ENCODE measurements at places on chromosomes 2 and 18.

DNA sequence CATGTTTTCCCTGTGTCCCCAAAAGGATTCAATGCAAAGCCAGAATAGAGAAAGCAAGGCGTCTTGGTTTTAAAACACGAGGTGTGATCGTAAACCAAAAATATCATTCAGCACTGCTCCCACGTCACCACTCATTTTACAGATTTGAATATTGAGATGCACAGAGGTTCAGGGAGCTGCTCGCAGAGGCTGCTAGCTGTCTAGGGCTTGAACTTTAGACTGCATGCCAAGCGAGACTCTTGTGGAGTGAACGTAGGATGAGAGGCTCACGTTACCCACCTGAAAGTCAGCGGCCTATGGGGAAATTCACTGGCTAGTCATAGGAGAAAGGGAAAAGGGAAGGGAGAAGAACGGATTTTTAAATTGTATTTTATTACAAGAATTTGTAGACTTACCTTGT lies 130.1 kb downstream of the MBP start:
- no peak for DNase-seq

DNA sequence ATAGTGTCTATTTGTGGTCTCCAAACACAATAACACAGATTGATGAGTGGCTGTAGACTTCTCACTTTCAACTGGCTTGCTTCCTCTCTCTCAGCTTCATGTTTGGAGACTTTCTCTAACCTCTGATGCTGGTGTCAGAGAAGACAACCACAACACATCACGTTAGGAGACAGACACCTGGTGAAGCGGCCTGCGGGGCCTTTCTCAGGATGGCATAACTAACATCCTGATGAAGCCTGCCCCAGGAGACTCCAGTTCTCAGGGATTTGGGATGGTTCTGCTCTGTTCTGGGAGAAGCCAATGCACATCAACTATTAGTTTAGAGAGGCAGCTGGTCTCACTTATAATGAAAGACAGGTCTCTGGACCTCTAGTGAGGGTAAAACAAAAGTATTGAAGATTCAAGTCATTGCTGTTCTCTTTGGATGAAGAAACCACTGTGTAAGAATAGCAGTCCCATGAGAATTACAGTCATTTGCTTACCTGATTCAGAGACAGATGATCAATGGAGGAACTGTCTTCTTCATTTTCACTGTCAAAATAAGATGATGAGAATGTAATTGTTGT lies 2.0 kb downstream of the IL1A start:
- peak; percentile 48 for DNase-seq

- no peak for DNase-seq
Observed at GRCh38 chr2:210179351-210179990, 8.3 kb upstream of the KANSL1L start.

DNA sequence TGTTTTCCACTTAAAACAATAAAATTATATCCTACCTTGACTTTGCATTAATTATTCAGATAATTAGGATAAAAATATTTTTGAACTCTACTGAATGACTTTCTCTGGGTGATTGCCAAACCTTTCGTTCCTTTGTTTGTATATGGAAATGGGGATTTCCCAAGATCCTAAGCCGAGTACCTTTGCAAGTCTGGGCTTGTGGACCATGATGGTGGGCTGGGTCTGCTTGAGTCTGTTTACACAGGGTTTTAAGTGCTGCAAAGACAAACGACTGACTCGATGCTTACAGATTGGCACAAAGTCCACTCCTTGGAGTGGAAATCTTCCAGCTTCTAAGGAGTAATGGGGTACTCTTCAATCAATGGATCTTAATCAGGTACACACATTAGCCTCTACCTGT lies 659.5 kb downstream of the TSN start:
- DNase-seq, result no peak

DNA sequence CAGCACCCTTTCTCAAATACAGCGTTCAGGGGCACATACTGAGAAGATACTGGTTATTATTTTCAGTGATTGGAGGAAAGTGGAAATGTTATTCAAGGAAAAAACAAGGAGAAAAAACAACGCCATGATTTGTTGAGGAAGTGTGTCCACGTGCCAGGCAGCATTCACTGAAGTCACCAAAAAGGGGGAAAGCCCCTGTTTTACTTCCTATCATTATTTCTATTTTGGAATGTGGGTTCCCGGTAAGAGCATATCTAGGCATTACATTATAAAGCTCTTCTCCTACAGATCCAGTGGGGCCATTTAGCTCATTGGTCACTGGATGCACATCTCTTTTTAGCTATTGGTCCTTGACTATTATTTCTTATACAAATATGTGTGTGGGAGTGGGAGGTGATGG lies 518.7 kb downstream of the TXNL1 start:
- no peak for DNase-seq

DNA sequence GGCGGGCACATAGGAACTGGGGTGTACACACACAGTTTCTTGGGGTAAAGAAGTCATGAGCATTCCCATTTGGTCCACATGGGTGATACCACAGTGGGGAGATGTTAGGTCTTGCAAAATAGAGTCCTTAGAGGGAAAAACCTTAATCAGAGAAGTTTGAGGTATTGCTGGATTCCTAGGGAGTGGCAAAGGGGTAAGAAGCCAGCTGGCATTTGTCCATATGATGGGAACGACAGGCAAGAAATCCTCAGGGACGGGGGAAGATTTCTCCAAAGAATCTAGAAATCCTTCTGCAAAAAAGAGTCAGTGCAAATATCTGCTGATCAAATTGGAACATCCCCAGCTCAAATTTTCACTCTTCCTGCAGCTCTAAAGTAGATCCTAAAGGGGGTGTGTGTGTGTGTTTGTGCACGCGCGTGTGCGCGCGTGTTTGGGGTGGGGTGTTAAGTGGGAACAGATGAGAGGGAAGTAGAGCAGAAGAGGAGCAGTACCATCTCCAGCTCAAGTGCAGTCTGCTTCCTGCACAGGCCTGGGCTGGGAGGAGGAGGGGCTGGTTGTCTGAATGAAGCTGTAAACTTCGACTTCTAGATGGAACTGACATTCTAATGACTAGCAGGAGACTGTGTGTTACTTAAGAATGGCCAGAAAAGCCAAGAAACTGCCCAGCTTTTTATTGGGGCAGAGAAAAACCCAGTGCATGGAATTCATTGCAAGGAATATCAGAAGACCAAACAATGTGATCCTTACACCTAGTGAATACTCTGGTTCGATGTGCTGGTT lies 168.0 kb downstream of the SPP2 start:
- DNase-seq, result no peak

DNA sequence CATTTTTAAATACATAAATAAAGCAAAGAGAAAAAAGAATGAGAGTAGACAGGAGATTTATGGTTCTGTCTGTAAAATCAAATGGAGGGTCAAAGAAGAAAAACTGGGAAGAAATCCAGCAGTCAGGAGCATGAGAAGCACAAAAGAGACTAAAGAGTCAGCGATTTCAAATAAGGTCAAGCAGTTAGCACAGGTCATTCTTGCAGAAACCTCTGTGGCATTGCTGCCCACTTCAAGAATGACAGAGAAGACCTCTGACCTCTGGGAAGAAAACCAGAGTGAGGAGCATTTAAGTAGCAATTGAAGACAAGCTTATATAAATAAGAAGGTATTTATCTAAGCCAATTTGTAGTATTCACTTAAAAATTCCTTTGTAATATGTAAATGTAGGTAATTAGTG lies 172.0 kb upstream of the SPOPL start:
- no peak for DNase-seq

- DNase-seq, result no peak
Observed at GRCh38 chr18:38565513-38565912, 999.9 kb upstream of the CELF4 start.

- no peak for DNase-seq
Observed at GRCh38 chr18:12656605-12656937, 1.3 kb downstream of the SPIRE1 start.

- DNase-seq, result no peak
Observed at GRCh38 chr2:205377324-205377723, 305.0 kb upstream of the NRP2 start.

DNA sequence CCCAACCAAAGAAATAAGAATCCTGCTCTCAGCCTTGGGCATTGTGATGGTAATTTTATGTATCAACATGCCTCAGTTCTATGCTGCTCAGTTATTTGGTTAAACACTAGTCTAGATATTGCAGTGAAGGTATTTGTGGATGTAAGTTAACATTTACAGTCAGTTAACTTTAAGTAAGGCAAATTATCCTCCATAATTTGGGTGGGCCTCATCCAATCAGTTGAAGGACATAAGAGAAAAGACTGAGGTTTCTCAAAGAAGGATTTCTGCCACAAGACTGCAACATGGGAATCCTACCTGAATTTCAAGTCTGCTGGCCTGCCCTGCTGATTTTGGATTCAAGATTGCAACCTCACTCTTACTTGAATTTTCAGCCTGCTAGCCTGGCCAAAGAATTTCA lies 975.5 kb upstream of the ACVR2A start:
- no peak for DNase-seq

DNA sequence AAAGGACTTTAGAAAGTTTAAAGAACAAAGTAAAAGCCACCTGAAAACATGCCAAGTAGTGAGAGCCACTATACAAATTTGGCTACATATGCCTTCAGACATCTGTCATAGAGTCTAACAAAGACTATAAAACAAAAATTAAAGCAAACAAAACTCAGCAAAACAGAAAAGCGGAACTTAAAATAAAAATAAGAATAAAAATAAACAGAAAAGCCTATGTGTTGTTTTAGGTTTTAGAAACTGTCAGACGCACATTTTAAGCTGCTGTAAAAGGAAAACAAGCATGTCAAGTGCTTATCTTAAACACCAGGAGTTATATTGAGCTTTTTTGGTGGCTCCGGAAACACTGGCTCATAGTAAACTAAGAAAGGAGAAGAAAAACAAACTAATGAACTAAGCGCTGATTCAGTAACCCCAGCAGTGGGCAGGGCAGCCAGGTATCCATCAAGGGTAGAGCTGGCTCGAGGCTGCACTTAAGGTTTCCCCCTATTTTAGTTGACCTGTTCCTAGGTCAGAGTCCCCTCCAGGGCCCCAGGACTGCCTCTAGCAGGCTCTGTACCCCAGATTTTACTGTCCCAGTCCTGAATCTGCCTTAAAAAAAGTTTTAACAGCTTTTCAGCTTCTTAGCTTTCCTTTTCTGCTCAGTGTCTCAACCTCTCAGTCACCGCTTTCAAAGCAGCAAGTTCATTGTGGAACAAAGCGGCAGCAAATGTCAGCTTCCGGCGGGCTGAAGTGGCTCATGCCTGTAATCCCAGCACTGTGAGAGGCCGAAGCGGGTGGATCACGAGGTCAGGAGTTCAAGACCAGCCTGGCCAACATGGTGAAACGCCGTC lies 15.4 kb upstream of the RMC1 start:
- peak; percentile 55 for DNase-seq

GRCh38 chr2:198273660-198274059 lies 469.3 kb downstream of the PLCL1 start:
- no peak for DNase-seq

DNA sequence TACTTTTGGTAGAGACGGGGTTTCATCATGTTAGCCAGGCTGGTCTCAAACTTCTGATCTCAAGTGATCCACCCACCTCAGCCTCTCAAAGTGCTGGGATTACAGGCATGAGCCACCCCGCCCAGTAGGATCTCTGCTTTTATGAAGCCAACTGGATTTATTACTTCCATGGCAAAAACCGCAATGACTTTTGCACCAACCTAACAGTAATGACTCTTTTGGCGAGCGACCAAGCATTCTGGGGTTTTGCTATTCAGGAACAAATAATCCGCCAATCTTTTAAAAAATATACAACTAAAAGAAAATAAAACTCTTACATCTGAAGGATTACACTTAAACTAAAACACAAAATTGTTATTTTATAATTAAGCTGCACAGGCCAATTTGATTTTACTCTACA lies 260.6 kb downstream of the ZEB2 start:
- DNase-seq, result no peak

- DNase-seq, result no peak
Observed at GRCh38 chr2:226121046-226121738, 678.4 kb downstream of the IRS1 start.

GRCh38 chr18:22052405-22053105 lies 116.8 kb upstream of the GATA6 start:
- no peak for DNase-seq

DNA sequence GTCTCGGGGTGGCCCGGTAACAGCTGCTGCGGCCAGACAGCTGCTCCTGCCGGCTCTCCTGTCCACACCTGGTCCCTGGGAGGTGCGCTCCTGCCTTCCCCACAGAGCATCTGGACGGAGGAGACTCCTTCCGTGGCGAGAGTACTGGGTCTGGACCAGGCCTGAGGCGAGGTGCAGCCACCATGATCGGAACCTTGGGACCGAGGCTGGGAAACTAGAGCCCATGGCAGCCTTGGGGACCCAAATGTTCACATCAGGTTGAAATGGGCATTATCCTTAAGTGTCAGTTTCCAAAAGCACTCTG lies 628 bp downstream of the GIGYF2 start:
- DNase-seq, result no peak

DNA sequence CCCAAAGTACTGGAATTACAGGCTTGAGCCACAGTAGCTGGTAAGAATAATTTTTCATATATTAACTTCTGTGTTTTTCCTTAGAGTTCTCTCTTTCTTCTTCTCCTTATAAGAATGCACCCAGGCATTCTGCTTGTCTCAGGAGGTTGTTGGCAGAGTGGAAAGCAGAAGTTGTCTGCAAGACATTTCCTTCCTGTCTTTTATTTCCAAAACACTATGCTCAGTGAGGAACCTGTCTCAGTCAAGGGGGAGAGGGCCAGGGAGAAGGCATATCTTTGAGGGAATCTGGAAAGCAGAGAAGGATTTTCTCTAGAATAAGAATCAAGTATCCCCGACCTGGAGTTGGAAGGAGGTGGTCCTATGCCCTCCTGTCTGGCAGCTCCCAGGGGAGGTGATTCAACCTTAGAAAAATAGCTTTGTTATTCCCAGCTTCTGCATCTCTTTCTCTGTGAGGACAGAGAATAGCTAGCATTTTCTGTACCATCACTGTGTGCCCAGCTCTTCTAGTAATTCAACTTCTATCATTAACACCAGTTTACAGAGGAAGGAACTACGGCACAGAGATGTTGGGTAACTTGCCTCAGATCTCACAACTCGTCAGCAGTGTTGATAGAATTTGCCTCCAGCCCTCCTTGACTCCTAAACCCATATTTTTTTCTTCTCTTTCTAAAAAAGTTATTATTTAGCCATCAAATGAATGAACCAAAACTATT lies 3.8 kb upstream of the LPIN2 start:
- no peak for DNase-seq

DNA sequence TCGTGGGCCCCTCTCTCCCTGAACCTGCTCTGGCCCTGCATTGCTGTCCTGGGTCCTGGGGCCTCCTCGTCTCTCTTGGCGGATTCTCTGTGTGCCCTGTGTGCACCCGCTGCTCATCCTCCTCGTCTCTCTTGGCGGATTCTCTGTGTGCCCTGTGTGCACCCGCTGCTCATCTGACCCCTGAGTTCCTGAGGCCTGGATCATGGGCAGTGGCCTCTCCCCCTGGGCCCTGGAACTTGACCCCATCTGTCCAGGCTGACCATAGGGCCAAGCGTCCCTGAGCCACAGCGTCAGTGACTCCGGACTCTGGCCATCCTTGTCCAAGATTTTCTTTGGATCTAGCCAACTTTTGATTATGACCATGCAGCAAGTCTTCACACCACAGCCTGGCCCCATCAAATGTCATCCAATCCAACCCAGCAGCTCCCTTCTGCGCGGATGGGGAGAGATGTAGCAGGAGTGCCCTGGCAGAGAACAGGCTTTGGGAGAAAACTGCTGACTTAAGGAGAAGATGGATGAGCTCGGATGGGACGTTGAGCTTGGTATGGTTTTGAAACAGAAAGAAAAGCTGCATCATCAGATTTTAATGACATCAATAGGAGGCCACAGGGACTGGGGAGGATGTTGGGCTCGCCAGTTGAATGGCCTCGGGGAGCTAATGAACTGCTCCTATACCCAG lies 455.1 kb upstream of the HS6ST1 start:
- DNase-seq, result no peak
